H7 (cell line): ENCODE measurements at places on chromosomes 11 and 22. TPM values are rescaled to one million over a fixed set of nuclear protein-coding genes. Genes with fewer than 3 reads are reported as not detected.

Gene GGTLC3
- total RNA-seq, result not detected in 2 replicates

Gene MRGPRE
- total RNA-seq, result not detected in 2 replicates

Gene DNHD1
- total RNA-seq, result 5.9 and 11.2 TPM in 2 replicates

Gene B4GALNT4
- 56.0 and 62.6 TPM in 2 replicates for total RNA-seq

Gene APOL3
- total RNA-seq, result 0.28 TPM in 1 of 2 replicates, not detected in the other

Gene SERPIND1
- 0.07 TPM in 1 of 2 replicates, not detected in the other for total RNA-seq

Gene SYT8
- not detected in 2 replicates for total RNA-seq

Gene C22orf31
- total RNA-seq, result not detected in 2 replicates

Gene FGF19
- total RNA-seq, result 36.7 and 42.8 TPM in 2 replicates

Gene PGGHG
- total RNA-seq, result 69.0 and 102 TPM in 2 replicates

Gene PRRG4
- 0.35 and 0.44 TPM in 2 replicates for total RNA-seq

Gene GGTLC2
- total RNA-seq, result not detected in 2 replicates

Gene DSCAML1
- 0.33 and 0.59 TPM in 2 replicates for total RNA-seq

Gene UCP2
- 32.4 and 43.6 TPM in 2 replicates for total RNA-seq

Gene SPTBN2
- total RNA-seq, result 39.2 and 51.2 TPM in 2 replicates

Gene DCDC1
- 0.18 and 0.59 TPM in 2 replicates for total RNA-seq

Gene PAX6
- 12.3 and 23.3 TPM in 2 replicates for total RNA-seq

Gene RAPSN
- total RNA-seq, result 0.33 and 0.42 TPM in 2 replicates

Gene P2RY6
- total RNA-seq, result 0.66 TPM in 1 of 2 replicates, not detected in the other

Gene FAM83F
- 28.1 and 34.4 TPM in 2 replicates for total RNA-seq

Gene MMP12
- not detected in 2 replicates for total RNA-seq

Gene ALKBH8
- 5.3 and 7.0 TPM in 2 replicates for total RNA-seq

Gene SMTNL1
- not detected in 2 replicates for total RNA-seq

Gene H19
- total RNA-seq, result 0.62 and 1.2 TPM in 2 replicates

Gene CPT1A
- total RNA-seq, result 50.0 and 59.0 TPM in 2 replicates

Gene APOA5
- total RNA-seq, result 0.07 and 0.11 TPM in 2 replicates

Gene PATE4
- total RNA-seq, result not detected in 2 replicates

Gene DUSP8
- total RNA-seq, result 1.7 and 2.7 TPM in 2 replicates

Gene PGA5
- 0.69 and 1.5 TPM in 2 replicates for total RNA-seq
